ENCODE measurements at places on chromosomes 6 and 20.

- no peak for DNase-seq
Measured at GRCh38 chr20:23289724-23290395, 60.7 kb upstream of the NXT1 start.

GRCh38 chr6:106966229-106966628, 8.3 kb downstream of the CD24 start:
- DNase-seq: no peak

GRCh38 chr6:157220485-157220884, 102.8 kb downstream of the TMEM242 start:
- DNase-seq: no peak

GRCh38 chr6:73586416-73586974, 65.7 kb upstream of the EEF1A1 start:
- no peak for DNase-seq

GRCh38 chr6:96276305-96276704, 245.3 kb upstream of the UFL1 start:
- DNase-seq: no peak

- DNase-seq: peak; percentile 60
Measured at GRCh38 chr6:158869826-158870648, 50.9 kb upstream of the EZR start.

DNA sequence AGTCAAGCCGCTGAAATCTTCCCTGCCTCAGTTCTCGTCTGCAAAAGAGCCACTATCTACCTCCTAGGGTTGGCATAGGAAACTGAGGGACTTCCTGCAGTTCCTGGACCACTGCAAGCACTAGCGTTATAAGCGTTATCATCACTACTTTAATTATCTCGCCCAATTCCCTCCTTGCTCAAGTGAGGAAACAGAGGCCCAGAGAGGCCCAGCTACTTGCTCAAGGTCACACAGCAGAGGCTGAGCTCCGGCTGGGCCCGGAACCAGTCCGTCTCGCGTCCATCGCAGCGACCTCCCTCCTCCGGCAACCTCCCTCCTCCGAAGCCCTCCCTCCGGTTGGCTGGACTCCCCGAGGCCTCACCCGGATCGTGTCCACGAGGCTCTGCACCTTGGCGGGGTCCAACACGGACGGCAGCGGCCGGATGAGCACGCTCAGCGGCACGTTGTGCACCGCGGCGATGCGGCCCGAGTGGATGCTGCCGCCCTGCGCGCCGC, 338 bp downstream of the SRXN1 start:
- DNase-seq: no peak

GRCh38 chr20:40225596-40225995, 463.4 kb downstream of the MAFB start:
- DNase-seq: no peak

GRCh38 chr6:167794161-167795157, 32.3 kb upstream of the AFDN start:
- no peak for DNase-seq
